NT2/D1 (cell line): ENCODE measurements at places on chromosomes 12 and 14.

DNA sequence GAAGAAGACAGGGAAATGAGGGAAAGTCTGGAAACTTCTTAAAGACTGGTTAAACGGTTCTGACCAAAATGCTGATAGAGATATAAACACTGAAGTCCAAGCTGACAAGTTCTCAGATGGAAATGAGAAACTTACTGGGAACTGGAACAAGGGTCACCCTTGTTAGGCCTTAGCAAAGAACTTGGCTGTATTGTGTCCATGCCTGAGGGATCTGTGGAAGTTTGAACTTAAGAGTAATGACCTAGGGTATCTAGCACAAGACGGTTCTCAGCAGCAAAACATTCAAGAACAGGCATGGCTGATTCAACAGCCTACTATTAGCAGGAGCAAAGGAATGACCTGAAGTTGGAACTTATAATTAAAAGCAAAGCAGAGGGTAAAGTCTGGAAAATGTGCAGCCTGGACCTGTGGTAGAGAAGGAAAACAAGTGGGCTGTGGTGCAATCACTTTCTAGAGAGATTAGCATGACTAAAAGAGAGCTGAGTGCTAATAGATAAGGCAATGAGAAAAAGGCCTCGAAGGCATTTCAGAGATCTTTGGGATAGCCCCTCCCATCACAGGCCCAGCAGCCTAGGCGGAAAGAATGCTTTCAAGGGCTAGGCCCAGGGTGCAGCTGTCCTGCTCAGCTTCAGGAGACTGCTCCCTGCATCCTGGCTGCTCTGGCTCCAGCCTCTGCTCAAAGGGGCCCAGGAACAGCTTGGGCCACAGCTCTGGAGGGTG, 60.3 kb downstream of the ATP2B1 start:
- DNase-seq = peak; percentile 76

DNA sequence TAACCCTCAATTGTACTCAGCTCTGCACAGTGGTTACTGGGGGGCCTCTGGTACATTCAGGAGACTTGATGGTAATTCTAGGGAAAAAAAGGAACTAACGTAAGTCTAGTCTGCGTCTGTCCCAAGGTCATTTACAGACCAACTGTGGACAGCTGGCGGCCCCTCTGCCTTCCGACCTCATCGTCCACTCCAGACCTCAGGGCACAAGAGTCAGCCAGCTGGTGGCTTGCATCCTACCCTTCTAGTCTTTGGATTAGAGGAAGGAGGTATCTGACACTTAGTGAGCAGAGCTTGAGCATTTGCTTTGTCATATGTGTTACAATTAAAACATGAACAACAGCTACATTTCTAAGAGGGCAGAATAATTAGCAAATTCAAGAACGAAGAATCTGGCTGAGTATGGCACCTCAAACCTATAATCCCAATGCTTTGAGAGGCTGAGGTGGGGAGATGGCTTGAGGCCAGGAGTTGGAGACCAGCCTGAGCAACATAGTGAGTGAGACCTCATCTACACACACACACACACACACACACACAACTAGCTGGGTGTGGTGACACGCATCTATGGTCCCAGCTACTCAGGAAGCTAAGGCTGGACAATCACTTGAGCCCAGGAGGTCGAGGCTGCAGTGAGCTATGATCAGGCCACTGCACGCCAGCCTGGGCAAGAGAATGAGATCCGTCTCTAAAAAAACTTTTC, 36.5 kb downstream of the SSH1 start:
- no peak for DNase-seq

GRCh38 chr14:89340200-89341181, 76.5 kb downstream of the FOXN3 start:
- no peak for DNase-seq

- DNase-seq = no peak
These were observed 1617.8 kb upstream of the FLRT2 start for GRCh38 chr14:83912032-83912642.

GRCh38 chr14:49017447-49017846, 568.7 kb downstream of the RPS29 start:
- DNase-seq = no peak

DNA sequence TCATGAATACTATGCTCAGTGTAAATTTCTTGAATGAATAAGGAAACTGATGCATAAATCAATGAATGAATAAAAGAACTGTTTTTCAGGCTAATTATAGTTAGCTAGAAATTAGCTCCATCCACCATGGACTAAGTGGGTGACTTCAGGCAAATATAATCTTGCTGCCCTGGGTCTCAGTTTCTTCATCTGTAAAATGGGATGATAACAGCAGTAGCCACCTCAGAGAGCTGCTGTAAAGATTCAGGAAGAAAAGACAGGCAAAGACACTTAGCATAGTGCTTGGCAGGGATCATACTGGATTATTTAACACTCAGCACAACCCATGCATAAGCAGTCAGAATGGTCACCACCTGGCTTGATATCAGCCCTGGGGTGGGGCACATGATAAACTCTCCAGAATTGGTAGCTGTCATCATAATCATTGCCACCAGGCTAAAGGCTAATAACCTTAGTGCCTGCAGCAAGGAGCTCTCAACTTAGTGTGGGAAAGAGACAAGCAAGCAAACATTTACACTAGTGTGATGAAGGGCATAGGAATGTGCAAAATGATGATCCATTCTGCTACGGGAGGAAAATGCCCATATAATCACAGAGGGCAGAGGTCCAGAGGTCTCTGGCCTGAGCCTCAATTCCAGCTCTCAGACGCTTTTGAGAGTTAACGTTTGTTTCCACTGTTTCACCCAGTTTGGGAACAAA, 234.7 kb upstream of the TBX3 start:
- no peak for DNase-seq

- no peak for DNase-seq
These were observed 298.2 kb downstream of the TMEM132D start for GRCh38 chr12:129605666-129606065.

DNA sequence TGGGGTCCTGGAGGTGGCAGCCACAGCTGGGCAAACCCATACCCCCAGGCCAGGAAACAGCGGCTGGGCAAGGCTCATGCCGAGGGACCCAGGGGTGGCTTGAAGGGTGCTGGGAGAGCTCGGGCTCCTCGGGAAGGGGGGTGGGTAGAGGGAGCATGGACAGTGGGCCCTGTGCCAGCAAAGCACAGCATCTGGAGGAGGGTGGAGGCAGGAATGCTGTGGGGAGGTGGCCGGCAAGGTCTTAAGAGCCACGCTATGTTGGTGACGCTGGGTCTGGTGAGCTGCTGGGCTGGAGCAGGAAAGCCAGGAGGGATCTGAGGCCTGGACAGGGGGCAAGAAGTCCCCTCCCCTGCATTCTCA, 48.2 kb upstream of the DLK1 start:
- DNase-seq = no peak

DNA sequence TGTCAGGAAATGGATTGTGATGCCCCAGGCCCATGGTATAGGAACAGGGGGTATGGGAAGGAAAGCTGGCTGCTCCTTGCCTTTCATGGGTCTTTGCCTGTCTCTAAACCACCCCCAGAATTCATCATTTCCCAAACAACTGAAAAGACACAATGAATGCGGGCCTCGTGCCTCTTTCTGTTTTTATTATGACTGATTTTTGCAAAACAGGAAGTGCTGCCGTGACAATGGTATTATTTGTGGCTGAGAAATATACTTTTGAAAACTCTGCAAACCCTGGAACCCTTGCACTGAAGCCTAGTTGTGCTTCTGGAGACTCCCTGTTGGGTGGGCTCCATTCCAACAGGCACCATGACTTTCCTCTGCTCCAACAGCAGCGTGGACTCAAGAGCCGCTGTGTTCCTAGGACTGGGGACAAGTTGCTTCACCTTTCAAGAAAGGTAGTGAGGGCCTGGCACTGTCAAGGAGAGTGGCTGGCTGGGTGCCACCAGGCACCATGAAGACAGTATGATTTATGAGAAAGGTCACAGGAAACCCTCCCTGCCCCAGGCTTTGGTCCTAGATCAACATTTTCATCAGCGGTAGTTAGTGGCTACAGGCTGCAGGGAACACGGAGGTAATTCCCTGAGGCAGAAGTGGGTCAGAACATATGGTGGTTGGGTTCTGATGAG, 4.8 kb upstream of the DGLUCY start:
- DNase-seq = no peak

- DNase-seq = no peak
These were observed 231.2 kb downstream of the ETNK1 start for GRCh38 chr12:22856178-22856577.

DNA sequence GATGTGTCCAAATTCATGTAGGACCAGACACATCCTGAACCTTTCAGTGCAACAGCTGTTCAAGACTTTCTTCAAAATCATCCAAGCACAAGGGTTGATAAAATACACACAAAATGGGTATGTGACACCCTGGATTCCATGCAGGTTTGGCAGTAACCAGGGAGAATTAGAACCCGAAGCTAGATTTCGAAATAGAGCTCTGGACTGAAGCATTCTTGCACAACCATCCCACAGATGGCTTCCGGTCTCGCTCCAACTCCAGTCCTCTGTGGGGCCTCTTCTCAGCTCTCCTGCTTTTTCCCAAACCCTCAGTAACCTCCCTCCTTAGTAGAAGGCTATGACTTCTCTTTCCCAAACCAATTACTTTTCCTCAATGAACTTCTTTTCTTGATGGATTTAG, 171.3 kb downstream of the TTC7B start:
- DNase-seq = no peak

DNA sequence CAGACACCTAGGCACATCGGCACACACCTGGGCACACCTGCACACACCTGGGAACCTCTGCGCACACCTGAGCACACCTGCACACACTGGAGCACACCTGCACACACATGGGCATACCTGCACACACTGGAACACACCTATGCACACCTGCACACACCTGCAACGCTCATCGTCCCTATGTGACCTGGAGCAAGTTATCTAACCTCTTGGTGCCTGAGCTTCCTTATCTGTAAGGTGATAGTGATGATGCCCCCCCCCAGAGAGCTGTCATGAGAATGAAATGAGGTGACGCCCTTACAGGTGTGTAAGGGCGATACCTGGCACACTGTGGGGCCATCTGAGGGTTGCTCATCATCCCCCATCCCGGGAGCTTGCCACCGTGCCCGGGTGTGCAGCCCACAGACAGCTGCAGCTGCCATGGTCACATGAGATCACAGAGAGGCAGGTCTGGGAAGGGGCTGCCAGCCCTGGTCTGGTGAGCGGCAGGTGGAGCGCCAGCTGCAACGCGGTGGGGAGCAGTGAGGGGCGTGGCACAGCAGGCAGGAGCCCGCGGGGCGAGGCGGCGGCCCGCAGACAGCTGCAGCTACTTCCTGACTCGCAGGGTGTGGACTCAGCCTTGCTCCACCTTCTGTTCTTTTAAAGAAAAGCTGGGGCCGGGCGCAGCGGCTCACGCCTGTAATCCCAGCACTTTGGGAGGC, 59.9 kb upstream of the FBRSL1 start:
- no peak for DNase-seq

GRCh38 chr14:94564381-94564780, 3.1 kb downstream of the SERPINA4 start:
- DNase-seq = no peak

DNA sequence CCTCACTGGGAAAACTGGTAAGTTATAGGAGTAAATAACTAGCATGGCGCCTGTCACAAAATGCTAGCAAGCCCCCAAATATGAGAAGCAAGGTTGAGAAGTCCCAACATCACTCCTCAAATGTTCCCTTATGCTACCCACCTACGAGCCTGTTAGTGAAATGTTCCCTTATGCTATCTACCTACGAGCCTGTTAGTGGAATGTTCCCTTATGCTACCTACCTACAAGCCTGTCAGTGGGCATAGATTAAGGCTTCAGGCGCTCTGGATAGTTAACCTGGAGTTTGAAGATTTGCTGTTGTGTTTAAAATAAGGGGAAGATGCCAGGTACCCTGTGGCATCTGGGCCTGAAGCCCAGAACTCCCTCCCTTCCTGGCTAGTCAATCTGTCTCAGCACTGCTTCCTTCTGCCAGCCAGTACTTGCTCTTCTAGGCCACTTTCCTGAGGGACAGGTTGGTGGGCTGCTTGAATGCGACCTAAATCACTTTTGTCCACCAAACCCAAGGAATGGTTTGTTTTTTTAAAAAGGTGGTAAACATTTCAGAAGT, 67.1 kb upstream of the SINHCAF start:
- no peak for DNase-seq

DNA sequence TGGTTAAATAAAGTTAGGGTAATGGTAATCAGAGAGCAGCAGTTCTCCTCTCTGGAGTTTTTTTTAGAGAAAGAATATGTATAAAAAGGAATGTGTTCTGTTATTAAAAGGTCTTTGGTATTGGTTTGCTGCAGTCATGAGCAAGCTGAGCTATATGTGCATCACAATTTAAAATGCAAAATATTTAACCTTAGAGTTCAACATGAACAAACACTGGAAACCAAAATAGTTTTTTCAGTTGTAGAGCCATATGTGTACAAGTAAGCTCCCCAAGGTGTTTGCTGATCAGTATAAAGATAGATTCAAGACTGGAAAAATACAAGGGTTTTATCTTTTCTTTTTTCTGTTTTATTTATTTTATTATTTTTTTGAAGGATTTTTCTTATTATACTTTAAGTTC, 245.0 kb downstream of the NUBPL start:
- DNase-seq = no peak

DNA sequence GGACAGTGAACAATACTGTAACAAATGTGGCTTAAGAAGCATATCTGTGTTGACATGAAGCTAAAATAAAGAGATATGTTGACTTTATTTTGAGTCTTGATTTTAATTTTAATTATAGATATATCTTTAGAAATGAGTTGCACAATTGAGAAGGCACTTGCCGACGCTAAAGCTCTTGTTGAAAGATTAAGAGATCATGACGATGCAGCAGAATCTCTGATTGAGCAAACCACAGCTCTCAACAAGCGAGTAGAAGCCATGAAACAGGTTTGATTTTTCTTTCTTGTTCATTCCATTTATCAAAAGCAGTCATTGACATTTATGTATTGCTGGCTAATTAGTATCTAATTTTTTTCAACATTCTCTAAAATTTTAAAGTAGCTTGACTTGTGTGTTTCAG, 15.8 kb downstream of the FGFR1OP2 start:
- DNase-seq = no peak

DNA sequence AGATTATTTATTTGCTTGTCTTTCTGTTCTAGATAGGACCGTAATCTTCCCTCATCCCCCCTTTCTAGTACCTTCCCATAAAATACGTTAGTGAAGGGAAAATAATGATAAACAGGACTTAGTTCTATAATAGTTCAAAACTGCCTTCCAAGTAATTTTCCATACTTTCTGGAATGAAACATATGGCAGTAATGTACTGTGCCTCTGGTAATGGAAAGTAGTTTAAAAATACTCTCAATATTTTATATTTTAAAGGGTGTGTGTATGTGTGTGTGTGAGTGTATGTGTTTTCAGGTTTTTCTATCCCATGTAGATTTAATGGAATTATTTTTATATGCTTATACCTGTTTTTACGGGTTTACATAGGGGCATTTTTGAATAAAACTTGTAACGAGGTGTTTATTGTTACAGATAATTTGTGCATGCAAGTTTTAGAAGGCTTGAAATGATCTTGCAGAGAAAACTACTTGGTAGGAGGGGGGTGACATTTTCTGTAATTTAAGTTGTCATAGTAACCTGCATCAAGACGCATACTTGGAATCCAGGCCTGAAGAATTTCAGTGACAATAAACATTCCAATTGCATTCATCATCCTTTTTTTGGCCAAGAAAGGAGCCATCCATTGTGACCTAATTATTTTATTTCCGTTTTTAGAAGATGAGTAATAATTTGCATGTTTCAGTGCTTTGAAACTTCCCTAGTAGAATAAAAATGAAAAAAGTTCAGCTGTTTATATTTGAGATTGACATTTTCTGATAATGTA, 38.9 kb downstream of the RASSF8 start:
- DNase-seq = peak; percentile 92
